ENCODE measurements at places on chromosomes 7 and 10.
A peak's percentile ranks its signal among the peaks of the same experiment; 100 is the strongest.

- no peak for DNase-seq
Measured at GRCh38 chr7:98855610-98856422, 14.0 kb downstream of the TMEM130 start.

GRCh38 chr10:126227762-126228134 is 160.5 kb downstream of the ADAM12 start:
- no peak for DNase-seq

GRCh38 chr7:42924223-42924838 is 7.6 kb downstream of the PSMA2 start:
- DNase-seq: no peak

DNA sequence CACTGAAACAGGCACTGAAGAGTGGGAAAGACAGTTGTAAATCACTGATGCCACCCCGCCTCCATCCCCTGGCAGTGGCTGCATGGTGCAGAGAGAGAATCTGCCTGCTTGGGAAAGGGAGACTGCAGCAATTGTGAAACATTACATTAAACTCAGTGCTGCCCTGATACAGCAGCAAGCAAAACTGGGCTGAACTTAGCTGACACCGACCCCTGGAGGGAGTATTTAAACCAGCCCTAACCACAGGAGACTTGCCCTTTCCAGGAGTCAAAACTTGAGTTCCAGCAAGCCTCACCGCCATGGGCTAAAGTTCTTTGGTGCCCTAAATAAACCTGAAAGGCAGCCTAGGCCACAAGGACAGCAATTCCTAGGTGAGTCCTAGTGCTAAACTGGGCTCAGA is 109.4 kb upstream of the PLPP4 start:
- no peak for DNase-seq

DNA sequence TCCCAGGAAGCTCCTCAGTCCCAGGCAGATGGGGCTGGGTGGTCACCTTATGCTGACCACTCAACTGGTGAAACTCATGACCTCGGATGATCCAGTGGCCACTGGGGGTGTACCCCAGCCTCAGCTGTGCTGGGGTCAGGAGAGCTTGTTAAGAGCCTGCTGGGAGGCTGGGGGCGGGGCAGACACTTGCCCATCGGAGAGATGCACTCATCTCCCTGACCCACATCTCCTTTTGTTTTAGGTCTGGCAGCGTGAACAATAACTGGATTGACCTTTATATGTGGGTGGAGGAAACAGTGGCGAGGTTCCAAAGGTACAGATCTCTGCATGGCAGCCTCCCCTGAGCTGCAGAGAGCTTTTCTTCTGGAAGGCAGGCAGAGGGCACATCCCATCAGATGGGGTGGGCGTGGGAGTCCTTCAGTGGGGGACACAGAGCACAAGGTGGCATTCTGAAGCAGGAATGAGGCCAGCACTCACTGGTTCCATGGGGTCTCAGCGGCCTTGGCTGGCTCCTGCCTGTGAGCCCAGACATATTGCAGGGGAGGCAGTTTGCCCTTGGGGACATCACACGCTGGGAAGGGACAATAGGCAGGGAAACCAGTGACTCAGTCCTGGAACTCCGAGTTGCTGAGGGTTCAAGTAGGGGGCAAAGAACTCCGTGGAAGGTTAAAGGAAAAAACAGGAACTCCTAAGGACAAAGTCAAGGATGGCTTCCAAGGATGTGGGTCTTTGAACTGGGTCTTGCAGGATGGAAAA is 5.2 kb downstream of the ANTXRL start:
- DNase-seq: no peak

DNA sequence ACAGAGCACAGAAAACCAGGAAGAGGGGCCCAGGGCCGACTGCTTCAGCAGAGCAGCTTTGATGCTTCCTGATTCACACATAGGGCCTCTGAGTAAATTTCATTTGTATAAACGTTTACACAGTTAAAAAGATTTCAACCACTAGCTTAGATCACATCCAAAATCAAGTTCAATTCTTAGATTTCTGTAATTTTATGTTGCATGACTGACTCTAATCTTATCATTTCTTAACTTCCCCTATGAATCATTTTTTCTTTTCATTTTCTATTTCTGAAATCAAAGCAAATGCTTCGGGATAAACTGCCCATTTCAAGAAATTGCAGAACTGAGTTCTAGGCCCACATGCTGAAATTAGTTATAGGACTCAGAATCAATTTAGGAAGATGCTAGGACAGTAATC is 224.7 kb downstream of the INHBA start:
- DNase-seq: no peak

- DNase-seq: no peak
Measured at GRCh38 chr10:62341419-62341818, 32.8 kb upstream of the ZNF365 start.

DNA sequence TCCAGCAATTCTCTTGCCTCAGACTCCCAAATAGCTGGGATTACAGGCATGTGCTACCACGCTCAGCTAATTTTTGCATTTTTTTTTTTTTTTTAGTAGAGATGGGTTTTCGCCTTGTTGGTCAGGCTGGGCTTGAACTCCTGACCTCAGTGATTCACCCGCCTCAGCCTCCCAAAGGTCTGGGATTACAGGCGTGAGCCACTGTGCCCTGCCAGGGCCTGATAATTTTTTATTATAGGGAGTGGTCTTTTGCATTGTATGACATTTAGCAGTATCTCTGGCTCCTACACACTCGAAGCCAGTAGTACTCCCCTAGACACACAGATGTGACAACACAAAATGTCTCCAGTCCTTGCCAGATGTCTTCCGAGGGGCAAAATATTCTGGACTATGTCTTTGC is 124.0 kb downstream of the DKK1 start:
- DNase-seq: no peak

DNA sequence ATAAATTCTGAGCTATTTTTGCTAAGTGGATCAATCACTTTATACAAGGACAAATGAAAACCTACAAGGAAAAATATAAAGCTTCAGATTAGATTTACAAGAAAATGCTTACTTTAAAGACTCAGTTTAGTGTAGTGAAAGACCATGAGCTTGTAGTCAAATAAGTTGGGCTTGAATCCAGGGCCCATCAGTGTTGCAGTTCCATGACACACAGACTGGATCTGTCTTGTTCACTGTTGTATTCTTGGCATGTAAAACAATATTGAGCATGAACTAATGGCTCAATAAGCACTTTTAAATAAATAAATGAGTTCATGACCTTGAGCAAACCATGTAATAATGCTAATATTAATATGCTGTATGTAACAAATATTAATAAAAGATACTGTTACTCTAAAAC is 164.6 kb upstream of the KCND2 start:
- DNase-seq: no peak

DNA sequence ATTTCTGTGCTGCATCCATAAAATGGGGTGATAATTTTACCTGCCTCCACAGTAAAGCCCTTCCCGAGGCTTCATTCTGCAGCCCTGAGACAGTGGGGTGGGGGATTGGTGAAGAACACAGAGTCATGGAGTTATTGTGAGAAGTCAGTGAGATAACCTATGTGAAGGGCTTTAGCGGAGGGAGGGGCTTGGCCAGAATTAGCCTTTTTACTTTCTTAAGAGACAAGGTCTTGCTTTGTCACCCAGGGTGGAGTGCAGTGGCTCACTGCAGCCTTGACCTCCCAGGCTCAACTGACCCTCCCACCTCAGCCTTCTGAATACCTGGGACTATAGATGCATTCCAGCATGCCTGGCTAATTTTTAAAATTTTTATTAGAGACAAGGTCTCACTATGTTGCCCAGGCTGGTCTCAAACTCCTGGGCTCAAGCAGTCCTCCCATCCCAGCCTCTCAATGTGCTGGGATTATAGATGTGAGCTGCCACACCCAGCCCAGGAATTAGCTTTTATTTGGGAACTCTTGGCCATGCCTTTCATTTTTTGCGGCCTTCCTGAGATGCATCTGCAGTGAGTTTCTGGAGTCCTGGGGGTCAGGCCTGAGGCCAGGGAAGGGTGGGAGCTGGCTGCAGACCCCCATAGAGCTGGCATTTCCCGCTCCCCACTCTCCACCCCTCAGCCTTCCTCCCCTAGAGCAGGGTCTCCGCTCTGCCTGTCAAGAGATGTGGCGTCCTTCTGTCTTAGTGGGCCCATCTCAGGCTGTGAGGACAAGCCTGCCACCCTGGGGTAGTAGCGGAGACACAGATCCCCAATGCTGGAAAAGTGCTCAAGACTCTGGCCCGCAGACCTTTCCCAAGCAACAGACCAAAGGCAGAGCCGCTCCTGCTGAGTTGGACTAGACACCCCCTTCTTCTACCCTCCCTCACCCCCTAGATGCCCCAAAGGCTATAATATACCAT is 77.0 kb downstream of the ZMIZ1 start:
- no peak for DNase-seq

- DNase-seq: no peak
Measured at GRCh38 chr10:13346283-13347042, 1.6 kb downstream of the SEPHS1 start.

DNA sequence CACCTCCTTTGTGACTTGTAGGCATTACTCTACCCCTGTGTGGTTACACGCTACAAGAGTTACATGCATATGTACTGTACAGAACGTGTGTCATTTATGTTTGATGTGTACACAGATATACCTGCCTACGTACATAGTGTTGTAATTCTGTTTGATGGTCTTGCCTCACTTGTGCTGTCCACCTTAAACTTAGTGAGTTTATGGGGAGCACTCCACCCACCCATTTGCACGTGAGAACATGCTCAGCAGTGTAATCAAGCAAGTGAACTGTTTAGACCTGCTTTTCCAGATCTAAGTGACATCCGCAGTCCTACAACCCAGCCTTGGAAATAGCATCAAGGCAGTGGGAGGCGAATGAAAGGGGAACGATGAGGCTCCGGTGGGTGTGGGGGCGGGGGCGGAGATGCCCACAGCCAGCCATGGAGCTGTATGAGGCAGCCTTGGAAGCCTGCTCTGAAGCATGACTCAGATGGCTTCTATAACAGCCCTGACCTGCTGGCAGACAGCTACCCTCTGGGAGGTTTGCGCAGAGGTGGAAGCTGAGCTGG is 52.1 kb downstream of the SUFU start:
- DNase-seq: no peak

GRCh38 chr7:42471573-42472174 is 234.7 kb upstream of the GLI3 start:
- DNase-seq: no peak

DNA sequence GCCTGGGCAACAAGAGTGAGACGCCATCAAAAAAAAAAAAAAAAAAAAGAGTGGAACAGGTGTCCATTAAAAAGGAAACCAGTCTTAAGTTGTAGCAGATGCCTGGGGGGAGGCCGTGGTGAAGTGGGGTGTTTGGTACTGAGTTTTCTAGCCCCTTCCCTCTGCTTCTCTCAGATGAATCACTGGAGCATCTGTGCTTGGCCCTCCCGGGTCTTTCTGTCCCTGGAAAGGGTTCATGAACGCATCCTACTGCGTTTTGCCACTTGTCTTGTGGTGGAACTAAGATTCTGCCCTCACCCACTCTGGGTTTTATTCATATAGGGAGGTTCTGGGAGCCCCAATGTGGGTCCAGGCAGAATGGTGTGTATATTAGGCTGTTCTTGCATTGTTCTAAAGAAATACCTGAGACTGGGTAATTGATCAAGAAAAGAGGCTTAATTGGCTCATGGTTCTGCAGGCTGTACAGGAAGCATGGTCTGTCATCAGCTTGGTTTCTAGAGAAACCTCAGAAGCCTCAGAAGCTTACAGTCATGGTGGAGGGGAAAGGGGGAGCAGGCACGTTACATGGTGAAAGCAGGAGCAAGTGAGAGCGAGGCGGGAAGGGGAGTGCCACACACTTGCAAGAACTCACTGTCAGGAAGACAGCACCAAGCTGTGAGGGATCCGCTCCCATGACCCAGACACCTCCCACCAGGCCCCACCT is 63.5 kb downstream of the CAMK1D start:
- peak; percentile 19 for DNase-seq

DNA sequence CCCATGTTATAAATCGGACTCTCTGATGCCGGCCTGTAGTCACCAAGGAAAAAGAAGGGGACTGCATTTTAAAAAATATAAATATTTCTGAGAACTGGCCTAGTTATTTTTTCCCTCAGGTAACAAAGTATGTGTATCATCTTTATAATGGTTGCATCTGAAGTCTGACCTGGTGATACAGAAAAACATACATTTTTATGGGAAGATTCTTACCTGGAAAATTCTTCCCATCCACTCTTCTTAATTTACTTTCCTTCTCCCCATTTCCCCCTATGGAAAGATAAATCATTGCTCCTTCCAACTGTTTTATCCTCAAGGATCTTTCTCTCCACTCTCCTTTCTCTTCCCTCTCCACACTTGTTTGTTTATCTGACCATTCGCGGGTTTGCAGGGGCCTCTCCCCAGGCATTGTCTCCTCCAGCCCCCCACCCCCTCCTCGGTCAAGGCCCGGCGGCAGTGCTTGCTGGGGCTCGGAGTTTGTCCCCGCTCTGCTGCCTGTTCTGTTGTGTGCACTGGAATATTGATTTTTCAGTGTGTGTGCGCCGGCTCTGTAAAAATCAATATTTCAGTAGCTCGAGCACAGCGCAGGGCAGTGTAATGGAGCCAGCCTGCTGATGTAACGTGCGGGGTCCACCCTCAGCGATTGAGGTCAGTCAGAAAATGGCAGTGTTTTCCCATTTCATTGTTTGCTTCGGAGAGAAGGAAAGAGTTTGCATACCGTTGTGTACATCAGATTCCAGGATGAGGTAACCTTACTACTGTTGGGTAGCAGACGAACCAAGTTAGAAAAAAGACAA is 199.5 kb upstream of the NFE2L3 start:
- no peak for DNase-seq

- no peak for DNase-seq
Measured at GRCh38 chr7:5502721-5503243, 79.1 kb upstream of the TNRC18 start.

DNA sequence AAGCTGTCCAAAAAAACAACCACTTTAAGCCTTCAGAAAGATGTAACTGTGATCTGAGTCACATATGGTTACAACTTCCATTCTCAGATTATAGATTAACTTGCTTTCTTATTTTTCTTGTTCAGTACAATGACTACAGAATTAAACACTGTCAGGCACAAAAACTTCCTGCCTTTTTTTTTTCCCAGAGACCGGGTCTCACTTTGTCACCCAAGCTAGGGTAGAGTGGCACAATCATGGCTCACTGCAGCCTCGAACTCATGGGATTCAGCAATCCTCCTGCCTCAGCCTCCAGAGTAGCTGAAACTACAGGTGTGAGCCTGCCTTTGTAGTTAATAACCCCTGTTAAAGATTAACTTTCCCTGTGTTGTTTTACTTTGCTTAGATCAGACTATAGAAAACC is 163.2 kb downstream of the AVL9 start:
- no peak for DNase-seq

DNA sequence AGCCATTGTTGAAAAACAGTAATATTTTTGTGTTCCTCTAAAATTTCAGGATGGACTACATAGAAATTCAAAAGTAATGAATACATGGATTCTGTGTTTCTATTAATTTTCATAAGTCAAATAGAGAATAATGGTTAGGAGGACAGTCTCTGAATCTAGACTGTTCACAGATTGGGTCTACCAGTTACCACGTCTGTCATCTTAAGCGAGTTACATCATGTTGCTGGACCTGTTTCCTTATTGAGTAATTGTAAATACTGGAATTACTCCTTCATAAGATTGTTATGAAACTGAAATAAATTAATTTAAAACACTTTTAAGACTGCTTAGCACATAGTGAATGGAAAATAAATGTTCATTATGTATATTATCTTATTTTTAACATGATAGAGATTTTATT is 172.3 kb downstream of the KCND2 start:
- DNase-seq: no peak

- DNase-seq: no peak
Measured at GRCh38 chr7:82818171-82818570, 344.5 kb downstream of the PCLO start.
